Right lobe of liver (tissue), 6 donors: ENCODE measurements at places on chromosomes 6 and 20.

GRCh38 chr20:11379257-11380011, 538.3 kb upstream of the BTBD3 start:
- no peak for DNase-seq

DNA sequence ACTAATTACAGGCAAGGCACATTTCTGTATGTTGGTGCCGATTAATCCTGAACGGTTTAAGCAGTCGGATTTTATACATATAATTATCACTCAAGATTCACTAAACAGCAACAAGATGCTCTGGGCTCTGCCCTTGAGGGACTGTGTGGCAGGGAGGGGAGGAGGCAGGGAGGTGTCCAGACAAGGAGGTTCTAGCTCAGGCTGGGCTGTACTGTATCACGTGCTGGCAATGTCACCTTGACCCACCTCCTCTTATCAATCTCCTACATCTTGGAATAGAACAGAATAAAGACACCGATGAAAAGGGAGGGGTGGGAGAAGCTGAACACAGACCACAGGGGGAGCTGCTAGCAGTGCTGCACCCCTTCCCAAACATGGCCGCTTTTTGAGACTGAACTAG, 65.7 kb downstream of the LRFN2 start:
- DNase-seq = no peak

- DNase-seq = no peak
Measured at GRCh38 chr6:54053881-54054391, 57.3 kb upstream of the MLIP start.

DNA sequence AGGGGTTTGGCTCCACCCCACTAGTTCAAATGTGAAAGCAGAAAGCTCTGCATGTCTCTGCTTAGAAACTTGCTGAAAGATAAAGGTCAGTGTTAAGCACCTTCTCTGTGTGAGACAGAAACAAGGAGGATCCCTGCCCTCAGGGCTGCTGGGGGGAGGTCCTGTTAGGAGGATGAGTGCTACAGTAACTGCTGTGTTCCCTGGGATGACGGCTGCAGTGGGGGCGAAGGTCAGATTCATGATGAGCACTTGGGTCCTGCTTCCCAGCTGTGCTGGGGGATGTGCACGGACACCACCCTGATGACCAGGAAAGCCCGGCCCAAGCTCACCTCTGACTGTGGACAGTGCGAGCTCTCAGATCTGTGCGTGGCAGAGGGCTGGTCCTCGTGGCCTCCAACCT, 252.6 kb downstream of the DLL1 start:
- DNase-seq = no peak

- no peak for DNase-seq
Measured at GRCh38 chr20:53995949-53996348, 74.4 kb downstream of the BCAS1 start.

DNA sequence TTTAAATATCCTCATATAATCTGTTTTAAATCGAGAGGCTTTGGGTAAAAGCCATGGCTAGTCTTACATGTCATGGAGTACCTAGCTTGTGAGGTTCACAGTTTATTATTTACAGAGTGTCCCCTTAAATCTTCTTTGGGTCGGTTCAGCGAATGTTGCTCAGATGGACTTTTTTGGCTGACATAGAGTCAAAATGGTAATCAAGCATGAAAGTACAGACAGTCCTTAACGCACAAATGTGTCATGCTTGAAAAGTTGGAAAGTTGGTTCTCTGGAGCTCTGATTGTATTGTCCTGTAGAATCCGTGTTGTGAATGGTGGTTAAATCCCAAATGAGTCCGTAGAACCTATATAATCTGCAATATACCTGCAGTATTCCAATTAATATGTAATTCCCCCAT, 22.0 kb downstream of the PTPN1 start:
- no peak for DNase-seq

DNA sequence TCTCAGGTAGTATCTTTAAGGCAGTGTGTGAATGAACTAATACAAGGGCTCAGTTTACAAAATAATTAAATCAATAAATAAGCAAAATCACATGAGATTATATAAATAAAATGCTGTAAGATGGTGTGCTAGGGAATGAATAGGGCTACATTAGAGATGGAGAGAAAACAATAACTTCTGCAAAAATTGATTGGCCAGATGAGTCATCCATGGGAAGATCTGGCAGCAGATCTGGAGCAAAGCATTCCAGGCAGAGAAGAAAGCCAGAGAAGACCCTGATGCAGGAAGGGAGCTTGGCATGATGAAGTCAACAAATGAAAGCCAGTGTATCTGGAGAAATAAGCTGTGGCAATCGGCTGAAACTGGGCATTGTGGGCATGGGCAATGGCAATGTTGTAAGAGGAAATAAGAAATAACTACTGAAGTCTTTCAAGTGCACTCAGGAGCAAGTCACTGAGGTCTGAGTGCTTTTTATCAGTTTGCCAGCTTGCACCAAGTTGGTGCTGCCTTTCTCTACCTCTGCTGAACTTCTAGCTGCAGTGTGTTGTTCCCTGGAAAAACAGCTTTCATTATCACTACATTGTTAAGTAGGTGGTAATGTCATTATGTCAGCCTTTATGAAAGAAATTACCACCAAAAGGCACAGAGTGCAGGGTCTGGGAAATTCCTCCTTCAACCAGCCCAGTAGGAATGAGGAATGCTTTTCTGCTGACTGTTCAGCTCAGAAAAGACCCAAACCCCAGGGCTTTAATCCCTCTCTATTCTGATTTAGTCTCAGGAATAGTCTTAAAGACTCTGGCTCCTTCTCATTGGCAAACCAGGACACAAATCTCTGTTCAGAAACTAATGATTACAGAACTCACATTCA, 231.6 kb downstream of the HTR1B start:
- DNase-seq = no peak

GRCh38 chr6:115004982-115005381, 662.2 kb upstream of the HS3ST5 start:
- DNase-seq = no peak
